ENCODE measurements at places on chromosomes 16 and 17. TPM values are rescaled to one million over a fixed set of nuclear protein-coding genes. Genes with fewer than 3 reads are reported as not detected.
A peak's percentile ranks its signal among the peaks of the same experiment; 100 is the strongest.

The ACSM2A gene
- not detected for total RNA-seq

- DNase-seq: no peak
Measured at GRCh38 chr16:86680661-86681030, 102.3 kb downstream of the FOXL1 start.

- DNase-seq: no peak
Measured at GRCh38 chr17:82178499-82179261, 34.0 kb downstream of the CCDC57 start.

The GINS2 gene
- total RNA-seq: 87.5 TPM

GRCh38 chr17:12634789-12635414 is 30.8 kb upstream of the MYOCD start:
- no peak for DNase-seq

DNA sequence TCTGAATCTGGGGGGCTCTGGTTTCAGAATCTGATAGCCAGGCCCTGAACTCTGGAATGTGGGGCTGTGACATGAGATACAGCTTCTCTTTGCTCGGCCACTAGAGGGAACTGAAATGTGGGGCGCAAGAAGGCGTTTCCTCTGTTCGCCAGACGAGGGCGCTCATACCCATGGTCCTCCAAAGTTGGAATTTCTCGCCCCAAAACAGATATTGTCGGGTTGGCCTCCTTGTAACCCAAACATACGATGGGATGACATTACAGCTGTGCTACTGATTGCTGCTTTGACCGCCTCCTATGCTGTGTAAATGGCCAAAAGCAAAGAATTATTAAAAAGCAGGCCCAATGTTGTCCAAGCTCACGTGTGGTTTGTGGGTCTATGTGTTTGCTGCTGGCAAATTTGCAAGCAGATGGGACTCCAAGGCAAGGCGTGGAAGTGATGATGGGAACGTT is 13.1 kb upstream of the MSI2 start:
- DNase-seq: peak; percentile 87

DNA sequence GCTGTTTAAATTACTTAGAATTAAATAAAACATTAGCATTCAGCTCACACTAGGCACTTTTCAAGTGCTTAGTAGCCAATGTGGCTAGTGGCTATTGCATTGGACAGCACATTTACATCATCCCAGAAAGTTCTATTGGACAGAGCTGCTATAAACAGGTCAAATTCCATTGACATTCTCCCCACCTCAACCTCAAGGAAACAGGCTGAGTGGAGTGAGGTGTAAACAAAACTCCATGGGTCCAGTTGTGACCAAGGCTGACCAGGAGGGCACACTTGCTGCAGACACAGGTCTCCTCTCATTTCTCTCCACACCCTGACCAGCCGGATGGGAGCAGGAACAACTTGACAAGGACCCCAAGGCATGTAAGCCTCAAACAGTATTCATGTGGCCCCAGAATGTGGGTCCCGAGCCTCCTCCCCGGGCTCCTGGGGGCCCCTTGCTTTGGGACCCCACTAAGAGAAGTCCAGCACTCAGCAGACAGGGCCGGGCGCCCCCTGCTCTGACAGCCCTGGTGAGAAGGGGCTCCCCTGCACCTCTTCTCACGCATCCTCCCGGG is 488 bp downstream of the C17orf113 start:
- no peak for DNase-seq

The TMC8 gene
- total RNA-seq: 123 TPM

DNA sequence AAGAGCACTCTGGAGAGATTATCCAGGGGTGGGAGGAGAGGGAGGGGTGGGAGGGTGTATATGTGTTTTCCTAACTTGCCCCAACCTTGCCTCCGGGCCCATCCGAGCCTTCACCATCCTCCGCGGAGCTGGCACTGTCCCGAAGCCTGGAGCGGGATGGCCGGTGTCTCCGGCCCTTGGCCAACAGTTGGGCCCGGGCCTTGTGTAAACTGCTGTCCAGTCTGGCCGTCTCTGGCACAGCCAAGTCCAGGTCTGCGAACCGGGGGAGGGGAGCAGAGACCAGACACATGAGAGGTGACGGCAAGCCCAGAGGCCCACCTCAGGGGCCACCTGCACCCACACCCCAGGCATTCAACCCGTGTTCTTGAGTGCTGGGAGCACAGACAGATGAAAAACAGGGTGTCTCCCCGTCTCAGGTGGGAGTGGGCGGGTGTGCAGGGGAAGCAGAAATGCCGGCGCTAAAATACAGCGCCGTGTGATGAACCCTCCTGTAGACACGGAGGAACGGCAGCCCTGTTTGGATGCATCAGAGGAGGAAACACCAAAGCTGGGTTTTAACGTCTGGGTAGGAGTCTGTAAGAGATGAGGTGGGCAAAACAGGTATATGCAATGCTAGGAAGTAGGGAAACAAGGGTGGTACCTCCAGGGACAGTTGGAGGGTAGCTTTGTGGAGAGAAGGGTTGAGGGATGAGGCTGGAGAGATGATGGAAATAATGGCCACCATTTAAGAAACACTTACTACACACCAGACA is 11.7 kb downstream of the SAMD14 start:
- no peak for DNase-seq

DNA sequence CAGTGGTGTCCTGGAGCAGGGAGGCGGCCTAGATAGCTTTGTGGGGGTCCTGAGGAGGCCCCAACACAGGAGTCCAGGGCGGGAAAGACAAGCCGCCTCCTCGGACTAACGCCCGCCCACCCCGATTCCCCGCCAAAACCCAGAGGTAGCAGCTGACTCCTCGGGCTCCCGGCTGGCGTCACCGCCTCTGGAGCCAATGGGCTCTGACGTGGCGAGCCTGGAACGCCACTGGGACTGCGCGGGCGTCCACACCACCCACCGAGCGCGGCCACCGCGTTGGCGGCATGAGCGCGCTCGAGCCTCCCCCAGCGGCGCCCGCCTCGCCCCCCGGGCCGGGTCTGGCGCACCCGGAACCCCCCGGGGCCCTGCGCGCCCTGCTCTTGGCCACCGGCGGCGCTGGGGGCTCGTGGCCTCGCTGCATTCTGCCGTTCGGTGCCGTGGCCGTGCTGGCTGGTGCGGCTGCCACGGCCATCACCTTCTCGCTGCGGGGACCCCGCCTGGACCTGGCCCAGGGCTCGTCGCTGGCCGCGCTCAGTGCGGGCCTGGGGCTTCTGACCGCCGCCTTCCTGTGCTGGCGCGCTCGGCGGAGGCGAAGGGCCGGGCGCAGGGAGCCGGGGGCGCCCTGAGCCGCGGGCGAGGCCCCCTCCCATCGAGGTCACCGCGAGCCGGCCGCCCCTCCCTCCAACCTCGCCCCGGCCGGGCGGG is 3.4 kb upstream of the NTN3 start:
- peak; percentile 61 for DNase-seq

DNA sequence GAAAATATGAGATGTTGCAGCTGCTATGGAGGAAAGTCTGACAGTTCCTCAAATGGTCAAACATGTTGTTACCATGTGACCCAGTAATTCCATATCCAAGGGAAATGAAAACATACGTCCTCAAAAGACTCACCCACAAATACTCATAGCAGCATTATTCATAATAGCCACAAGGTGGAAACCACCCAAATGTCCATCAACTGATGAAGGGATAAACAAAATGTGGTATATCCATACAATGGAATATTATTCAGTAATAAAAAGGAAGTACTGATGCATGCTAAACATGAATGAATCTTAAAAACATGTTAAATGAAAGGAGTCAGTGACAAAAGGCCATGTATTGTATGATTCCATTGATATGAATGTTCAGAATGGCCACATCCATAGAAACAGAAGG is 140.2 kb downstream of the PITPNC1 start:
- no peak for DNase-seq

DNA sequence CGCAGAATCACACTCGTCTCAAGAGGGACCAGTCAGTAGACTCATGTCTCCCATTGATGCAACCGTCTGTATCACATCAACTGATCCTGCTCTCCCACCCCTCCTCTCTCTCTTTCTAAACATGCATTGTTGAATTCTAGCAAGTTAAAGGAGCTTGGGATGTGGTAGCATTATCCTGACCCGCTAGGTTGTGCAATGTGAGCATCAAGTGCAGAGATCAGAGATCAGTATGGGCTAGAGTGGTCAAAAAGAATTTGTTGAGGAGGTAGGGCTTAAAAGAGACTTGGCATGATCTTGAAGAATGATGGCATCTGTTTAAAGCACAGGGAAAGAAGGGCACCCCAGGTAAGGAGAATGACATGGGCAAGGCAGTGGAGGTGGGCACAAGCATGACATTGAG is 38.7 kb downstream of the PRSS54 start:
- DNase-seq: no peak

The NME1 gene
- total RNA-seq: 310 TPM

- DNase-seq: no peak
Measured at GRCh38 chr16:17392127-17392856, 78.5 kb downstream of the XYLT1 start.

GRCh38 chr17:15256689-15257088 is 8.4 kb downstream of the PMP22 start:
- no peak for DNase-seq

The LRRC75A gene
- total RNA-seq: 1.2 TPM

GRCh38 chr16:49670627-49671026 is 185.3 kb downstream of the ZNF423 start:
- DNase-seq: no peak

The FOXC2 gene
- total RNA-seq: not detected

The CCL5 gene
- total RNA-seq: 33.1 TPM

DNA sequence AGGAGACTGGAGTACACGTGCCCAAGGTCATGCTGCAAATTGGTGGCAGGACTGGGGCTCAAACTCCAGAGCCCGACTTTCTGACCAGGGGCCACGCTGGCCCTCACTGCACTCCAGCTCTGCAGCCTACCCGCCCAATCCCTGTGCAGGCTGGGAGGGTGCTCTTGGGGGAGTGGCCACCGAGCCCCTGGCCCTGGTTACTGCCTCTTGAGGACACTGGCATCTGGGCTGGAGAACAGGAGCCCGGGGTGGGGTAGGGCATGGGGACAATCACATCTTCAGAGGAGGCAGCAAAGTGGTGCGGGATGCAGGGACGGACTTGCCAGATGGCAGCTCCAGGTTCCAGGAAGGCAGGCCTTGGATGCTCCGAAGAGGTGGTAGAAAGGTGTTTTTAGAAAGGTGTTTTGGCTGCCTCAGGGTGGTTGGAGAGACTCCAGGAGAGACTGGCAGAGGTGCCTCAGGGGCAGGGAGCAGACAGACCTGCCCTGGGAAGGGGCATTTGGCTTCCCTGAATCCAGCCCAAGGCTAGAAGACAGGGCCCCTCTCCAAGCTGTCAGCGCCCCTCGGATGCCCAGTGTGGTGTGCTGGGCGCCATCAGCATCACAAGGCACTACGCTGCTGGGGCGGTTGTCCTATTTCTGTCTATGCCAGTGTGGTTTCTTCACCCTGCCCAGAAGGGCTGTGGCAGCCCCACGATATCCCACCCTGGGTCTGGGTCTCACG is 220.6 kb downstream of the NTN1 start:
- no peak for DNase-seq

DNA sequence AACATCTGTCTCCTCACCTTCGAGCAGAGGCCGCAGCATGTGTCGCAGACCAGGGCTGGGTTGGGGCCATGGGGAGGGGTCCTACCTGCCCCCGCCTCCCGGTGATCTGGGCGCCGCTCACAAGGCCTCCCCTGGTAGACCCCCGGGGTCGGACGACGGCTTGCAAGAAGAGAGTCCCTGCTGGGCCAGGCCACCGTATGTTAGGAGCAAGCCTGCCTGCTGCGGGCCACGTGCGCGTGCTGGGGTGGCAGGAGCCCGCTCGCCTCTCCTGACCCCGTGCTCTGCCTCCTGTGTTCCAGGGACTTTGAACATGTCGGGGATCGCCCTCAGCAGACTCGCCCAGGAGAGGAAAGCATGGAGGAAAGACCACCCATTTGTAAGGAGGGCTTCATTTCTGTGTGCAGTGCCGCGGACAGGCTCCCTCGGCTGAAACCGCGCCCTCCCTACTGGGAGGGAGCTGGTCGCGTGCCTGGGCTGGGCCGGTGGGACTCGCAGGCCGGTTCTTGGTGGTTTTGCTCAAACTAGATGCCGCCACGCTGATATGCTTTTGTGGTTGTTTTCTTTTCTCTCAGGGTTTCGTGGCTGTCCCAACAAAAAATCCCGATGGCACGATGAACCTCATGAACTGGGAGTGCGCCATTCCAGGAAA is 4.4 kb downstream of the UBE2I start:
- no peak for DNase-seq

- DNase-seq: no peak
Measured at GRCh38 chr17:5354886-5355415, 64.5 kb downstream of the NUP88 start.

GRCh38 chr16:66481081-66481942 is 54.2 kb downstream of the BEAN1 start:
- no peak for DNase-seq

The CHTF18 gene
- total RNA-seq: 105 TPM

GRCh38 chr17:6638046-6638908 is 2.2 kb downstream of the KIAA0753 start:
- peak; percentile 22 for DNase-seq

DNA sequence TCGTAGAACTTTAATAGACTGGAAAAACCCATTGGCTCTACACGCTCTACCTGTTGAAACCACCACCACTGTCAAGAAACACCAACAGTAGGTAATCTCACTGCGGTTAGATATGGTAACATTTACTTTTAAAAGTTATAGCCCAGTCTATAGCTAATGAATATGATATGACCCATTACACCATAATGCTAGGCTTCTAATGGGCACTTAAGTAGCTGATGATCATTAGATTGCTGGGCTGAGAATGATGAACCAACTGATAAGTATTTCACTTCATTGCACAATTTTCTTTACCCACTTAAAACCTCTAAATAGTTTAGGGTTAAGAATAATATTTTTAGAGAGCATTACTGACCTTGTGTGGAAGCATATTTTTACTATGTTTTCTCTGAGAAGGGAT is 788.9 kb upstream of the CA10 start:
- DNase-seq: no peak

DNA sequence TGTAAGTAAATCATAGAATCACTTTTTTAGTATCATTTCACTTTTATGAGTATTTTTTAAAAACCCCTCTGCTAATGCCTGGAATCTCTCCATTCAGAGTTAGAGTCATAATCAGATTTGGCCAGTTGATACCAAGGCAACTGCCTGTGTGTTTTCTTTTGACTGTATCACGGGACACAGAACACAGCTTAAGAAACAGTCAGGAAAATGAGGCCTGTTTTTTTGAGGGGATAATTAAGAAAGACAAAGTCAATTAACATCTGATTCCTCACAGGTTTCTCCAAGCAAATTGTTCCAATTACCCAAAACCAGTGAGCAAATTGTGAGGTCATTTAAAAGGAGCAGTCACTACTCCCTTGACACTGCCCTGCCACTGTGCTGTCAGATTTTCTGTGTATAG is 944.5 kb upstream of the SOX9 start:
- DNase-seq: no peak

The PIGW gene
- 11.8 TPM for total RNA-seq

The FSCN2 gene
- total RNA-seq: 0.23 TPM

The CD300LB gene
- not detected for total RNA-seq
